ENCODE measurements at places on chromosomes 11 and 22.

GRCh38 chr11:112097734-112098528 lies 11.3 kb downstream of the SDHD start:
- peaks cover 35% of the 10 kb centered on the region for H3K36me3 ChIP-seq
- DNase-seq, result no peak
- H3K4me1 ChIP-seq, result peaks cover 4% of the 10 kb centered on the region
- H3K4me3 ChIP-seq, result no peak overlapping the region

DNA sequence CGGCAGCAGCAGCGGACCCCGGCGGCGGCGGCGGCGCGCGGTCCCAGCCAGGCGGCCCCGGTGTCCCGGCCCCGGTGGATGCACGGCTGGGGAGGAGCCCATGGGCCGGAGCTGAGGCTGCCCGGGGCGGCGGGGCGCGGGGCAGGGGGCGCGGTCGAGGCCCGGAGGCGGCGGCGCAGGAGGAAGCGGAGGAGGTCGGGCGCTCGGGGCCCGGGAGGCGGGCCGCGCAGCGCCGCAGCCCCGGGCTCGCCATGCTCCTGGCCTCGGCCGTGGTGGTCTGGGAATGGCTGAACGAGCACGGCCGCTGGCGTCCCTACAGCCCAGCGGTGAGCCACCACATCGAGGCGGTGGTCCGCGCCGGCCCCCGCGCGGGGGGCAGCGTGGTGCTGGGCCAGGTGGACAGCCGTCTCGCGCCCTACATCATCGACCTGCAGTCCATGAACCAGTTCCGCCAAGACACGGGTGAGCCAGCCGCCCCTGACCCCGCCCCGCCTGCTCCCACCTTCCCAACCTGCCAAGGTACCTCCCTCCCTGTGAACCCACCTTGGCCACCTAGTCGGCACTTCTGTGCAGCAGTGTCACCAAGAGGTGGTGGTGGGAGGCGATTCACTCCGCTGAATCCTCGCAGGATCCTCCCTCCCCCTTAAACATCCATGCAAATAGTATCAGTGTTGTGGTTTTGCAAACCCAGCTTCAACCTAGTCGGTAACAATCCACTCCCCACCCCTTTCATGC lies 580 bp downstream of the DTX4 start:
- peaks cover 30% of the 10 kb centered on the region for H3K4me1 ChIP-seq
- peak overlapping the region; percentile 92 for H3K4me3 ChIP-seq
- peaks cover 3% of the 10 kb centered on the region for H3K36me3 ChIP-seq
- H3K27me3 ChIP-seq, result no peaks in the 10 kb centered on the region
- DNase-seq, result peak; percentile 31

DNA sequence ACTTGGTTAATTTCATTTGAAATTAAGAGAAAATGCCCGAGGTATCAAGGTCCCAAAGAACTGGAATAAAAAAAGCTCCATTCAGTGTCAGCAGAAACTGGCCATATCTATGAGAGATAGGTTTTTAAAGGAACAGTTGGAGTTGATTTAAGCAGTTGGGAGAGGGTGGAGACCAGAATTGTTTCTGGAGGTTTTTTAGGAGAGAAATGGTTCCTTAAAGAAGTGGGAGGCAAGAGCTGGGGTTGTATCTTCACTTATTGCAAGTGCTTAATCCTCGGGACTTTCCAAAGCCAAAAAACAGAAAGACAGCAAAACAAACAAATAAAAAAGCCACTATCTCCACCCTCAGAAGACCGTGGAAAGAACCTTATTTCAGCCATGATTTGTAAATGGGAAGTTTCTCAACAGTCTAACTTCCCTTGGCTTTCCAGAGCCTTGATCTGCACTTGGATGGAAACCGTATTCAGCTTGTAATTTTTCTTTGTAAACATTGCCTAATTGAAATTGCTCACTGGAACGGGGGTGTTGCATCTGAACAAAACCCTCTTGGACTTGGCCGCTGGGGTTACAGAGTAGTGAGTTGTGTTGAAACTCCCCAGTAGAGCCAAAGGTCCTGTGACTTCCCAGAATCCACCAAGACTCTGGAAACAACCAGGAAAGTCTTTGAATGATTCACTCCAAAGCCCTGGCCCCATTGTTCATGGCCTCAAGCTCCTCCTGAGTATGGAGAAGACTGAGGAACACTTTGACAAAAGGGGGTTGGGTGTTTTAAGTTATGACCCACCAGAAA lies 115.6 kb downstream of the SLC1A2 start:
- peaks cover 25% of the 10 kb centered on the region for H3K4me1 ChIP-seq
- DNase-seq, result no peak
- H3K27ac ChIP-seq, result no peak overlapping the region
- no peaks in the 10 kb centered on the region for H3K27me3 ChIP-seq
- no peaks in the 10 kb centered on the region for H3K36me3 ChIP-seq

GRCh38 chr11:11070976-11071375 lies 213.1 kb upstream of the ZBED5 start:
- DNase-seq, result no peak
- no peak overlapping the region for H3K4me3 ChIP-seq
- H3K36me3 ChIP-seq, result no peaks in the 10 kb centered on the region

GRCh38 chr11:44228379-44228778 lies 81.6 kb downstream of the ALX4 start:
- DNase-seq, result no peak
- no peak overlapping the region for H3K4me3 ChIP-seq
- H3K36me3 ChIP-seq, result peaks cover 2% of the 10 kb centered on the region
- H3K27ac ChIP-seq, result no peak overlapping the region
- H3K4me1 ChIP-seq, result no peaks in the 10 kb centered on the region

DNA sequence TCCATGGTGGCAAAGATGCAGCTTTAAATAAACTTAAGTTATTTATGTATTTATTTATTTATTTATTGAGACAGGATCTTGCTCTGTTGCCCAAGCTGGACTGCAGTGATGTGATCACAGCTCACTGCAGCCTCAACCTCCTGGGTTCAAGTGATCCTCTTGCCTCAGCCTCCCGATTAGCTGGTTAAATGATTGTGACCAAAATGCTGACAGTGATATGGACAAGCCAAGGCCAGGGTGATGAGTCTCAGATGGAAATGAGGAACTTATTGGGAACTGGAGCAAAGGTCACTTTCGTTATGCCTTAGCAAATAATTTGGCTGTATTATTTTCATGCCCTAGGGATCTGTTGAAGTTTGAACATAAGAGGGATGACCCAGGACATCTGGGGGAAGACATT lies 9.3 kb upstream of the LRP5 start:
- no peak overlapping the region for H3K4me3 ChIP-seq
- DNase-seq, result no peak
- H3K4me1 ChIP-seq, result peaks cover 11% of the 10 kb centered on the region
- no peaks in the 10 kb centered on the region for H3K27me3 ChIP-seq
- no peak overlapping the region for H3K27ac ChIP-seq
- H3K36me3 ChIP-seq, result peaks cover 3% of the 10 kb centered on the region

- H3K36me3 ChIP-seq, result no peaks in the 10 kb centered on the region
- no peak overlapping the region for H3K27ac ChIP-seq
- no peaks in the 10 kb centered on the region for H3K4me1 ChIP-seq
- DNase-seq, result no peak
Measured at GRCh38 chr11:11813288-11813962, 28.3 kb upstream of the USP47 start.

GRCh38 chr11:10275714-10276113 lies 18.3 kb downstream of the SBF2 start:
- H3K36me3 ChIP-seq, result peaks cover 3% of the 10 kb centered on the region
- no peak overlapping the region for H3K27ac ChIP-seq
- H3K27me3 ChIP-seq, result no peaks in the 10 kb centered on the region

DNA sequence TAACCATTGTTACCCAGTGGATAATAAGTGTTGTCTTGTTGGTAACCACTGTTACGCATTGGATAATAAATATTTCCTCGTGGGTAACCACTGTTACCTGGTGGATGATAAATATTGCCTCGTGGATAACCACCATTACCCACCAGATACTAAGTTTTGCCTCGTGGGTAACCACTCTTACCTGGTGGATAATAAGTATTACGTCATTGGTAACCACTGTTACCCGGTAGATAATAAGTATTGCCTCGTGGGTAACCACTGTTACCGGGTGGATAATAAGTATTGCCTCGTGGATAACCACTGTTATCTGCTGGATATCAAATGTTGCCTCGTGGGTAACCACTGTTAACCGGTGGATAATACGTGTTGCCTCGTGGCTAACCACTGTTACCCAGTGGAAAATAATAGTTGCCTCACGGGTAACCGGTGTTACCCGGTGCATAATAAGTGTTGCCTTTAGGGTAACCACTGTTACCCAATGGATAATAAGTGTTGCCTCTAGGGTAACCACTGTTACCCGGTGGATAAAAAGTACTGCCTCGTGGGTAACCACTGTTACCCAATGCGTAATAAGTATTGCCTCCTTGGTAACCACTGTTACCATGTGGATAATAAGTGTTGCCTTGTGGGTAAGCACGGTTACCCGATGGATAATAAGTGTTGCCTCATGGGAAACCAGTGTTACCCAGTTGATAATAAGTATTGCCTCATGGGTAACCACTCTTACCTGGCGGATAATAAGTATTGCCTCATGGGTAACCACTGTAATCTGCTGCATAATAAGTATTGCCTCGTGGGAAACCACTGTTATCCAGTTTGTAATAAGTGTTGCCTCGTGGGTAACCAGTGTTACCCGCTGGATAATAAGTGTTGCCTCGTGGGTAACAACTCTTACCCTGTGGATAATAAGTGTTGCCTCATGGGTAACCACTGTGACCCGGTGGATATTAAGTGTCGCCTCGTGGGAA lies 21.9 kb upstream of the NXPE4 start:
- H3K4me1 ChIP-seq, result no peaks in the 10 kb centered on the region
- H3K27ac ChIP-seq, result no peak overlapping the region
- no peaks in the 10 kb centered on the region for H3K27me3 ChIP-seq
- no peaks in the 10 kb centered on the region for H3K36me3 ChIP-seq
- no peak overlapping the region for H3K4me3 ChIP-seq
- DNase-seq, result no peak
